RPMI8226 (cell line): ENCODE measurements at places on chromosomes 12 and 14.

GRCh38 chr14:94998685-94999084 is 158.6 kb downstream of the DICER1 start:
- DNase-seq, result no peak

- DNase-seq, result no peak
Observed at GRCh38 chr14:99757331-99758070, 35.7 kb upstream of the EML1 start.

GRCh38 chr12:86091681-86092080 is 164.5 kb downstream of the MGAT4C start:
- DNase-seq, result no peak

GRCh38 chr14:36069535-36069900 is 107.0 kb downstream of the PTCSC3 start:
- DNase-seq, result peak; percentile 47

DNA sequence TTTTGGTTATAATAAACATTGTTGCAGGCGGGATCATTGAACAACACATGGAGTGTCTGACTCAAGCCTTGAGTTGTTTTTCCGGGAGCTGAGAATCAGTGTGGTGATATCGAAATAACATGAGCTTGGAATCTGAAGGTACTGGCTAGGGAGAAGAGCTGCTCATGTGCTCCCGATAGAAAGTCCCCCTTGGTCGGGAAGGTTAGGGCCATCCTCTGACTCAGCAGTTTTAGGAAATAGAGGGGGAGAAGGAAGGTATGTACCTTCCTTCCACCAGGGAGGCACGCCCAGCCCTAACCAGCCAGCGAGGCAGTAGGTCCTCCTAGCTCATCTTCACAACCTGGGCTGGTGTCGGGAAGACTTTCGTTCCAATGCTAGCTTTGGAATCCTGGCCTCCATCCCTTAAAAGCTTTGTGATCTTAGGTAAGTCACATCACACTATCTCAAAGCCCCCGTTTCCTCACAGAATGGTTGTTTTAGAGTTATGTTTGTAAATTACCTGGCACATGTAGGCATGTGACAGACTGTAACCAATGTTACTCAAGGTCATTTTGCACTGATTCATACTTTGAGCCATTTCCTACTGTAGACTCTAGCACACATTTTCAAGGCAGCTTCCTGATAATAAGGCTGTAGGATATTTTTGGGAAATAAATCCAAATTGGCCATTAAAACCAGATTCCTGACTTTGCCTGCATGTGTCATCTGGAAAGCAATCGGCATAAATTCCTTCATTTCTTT is 1.9 kb upstream of the RAB35 start:
- DNase-seq, result no peak

DNA sequence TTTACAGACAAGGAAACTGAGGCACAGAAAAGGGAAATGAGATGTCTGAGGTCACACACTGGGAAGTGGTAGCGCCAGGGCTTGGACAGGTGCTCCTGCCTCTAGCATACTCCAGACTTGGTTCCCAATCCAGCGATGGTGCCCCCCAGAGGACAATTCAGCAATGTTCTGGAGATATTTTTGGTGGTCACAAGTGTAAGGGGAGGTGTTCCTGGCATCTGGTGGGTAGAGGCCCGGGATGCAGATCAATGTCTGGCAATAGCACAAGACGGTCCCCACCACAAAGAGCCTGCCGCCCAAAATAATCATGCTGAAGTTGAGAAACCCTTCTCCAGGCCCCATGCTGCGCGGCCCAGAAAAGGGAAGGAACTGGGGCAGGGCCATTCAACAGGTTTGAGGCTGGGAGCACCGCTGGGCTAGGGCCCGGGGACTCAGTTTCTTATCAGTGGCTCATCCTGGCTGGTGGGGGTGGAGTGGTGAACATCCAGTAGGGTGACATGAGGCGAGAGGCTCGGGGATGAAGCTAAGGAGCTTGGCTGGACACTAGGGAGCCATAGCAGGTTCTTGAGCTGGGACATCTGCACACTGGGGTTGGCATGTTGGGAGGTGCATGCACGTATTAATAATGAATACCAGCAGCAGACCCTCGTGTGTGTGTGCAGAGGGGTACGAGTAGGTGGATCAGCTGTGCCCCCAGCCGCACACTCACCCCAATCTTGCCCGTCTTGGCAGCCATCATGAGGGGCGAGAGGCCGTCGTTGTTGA is 35.1 kb downstream of the TRPV4 start:
- DNase-seq, result peak; percentile 36

- DNase-seq, result no peak
Observed at GRCh38 chr14:72699852-72700257, 194.0 kb downstream of the DPF3 start.

DNA sequence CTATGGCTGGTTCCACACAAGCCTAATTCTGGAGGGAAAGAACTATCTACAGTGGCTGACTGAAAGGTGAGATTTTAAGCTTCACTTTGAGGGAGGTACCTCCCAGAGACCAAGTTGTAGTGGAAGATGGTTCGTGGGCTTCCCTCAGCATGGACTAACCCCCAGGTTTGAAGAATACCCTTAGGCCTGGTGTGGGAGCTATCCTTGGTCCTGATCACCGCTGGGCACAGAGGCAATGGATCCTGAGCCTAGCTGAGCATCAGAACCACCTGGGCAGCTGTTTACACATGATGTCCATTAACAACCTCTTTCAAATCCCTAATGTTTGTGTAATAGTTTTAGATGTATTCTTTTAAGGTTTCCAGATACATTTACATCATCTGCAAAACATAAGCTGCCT is 10.3 kb downstream of the DAO start:
- DNase-seq, result peak; percentile 43

DNA sequence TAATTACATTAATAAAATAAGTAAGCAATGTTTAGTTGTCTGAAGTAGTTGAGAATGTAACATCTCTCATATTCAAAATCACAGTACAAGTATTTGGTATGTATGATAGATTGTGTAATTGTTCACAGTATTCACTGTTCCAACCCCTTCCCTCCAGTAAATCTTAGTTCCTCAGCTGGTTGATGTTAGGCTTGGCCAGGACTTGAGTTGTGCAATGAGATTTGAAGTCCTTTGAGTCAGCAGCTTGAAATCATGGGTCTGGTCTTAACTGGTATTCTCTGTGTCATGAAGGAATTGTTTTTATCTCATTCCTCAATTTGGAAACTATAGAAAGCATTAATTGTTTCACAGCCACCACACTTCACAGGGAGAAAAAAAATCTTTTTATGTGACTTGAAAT is 477.1 kb downstream of the FSCB start:
- no peak for DNase-seq

DNA sequence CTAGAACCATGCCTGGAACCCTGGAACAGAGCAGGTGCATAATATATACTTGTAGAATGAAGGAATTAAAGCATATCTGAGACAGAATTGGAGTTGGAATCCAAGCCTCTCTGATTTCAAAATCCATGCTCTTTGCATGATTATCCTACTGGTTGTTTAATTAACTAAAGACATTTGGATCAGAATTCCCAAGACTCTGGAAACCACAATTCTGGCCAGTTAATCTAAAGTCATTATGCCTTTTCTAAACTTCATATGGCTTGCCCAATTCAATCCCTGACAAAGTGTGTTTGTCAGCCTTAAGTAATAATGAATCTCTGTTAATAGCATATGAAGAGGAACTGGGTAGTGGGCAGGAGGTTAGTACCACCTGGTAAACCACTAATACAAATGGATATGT is 422.6 kb downstream of the ATP23 start:
- no peak for DNase-seq

DNA sequence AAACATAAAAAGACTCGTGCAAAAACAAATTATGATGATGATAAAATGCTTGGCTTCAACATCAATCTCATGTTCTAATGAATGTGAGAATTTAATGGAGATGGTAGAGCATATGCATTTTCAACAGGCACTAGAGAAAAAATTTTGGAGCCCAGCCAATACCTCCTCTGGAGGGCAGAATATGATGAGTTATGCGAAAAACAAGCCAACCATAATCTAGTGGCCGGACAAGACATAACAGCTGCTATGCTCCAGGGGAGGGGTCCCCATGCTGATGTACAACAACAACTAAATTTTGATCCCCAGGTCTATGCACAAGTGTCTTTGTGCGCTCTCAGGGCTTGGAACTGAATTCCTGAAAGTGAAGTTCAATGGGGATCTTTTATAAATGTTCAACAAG is 1197.5 kb downstream of the LRFN5 start:
- DNase-seq, result peak; percentile 43

DNA sequence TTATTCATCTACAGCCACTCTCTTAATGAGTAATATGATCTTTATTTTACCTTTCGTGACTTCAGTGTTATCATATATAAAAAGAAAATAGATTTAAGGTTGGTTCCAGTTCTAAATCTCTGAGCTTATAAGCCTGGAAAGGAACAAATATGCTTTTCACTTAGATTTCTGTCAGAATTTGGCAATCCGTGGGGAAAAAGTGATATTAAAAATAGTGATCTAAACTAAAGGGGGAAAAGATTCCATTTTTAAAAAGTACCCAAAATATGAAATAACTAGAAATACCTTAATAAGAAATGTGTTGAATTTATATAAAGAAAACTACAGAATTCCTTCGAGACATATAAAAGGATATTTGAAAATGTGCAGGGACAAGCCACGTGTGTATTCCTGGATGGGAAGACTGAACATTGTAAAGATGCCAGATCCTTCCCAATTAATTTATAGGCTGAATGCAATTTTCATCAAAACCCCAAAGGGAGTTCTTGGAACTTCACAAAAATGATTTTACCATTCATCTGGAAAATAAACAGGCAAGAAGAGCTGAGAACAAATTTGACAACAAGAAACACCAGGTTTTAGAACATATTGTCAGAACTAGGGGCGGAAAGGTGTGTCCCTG is 142.5 kb downstream of the EFCAB11 start:
- no peak for DNase-seq

- no peak for DNase-seq
Observed at GRCh38 chr12:26520109-26520508, 312.9 kb downstream of the ITPR2 start.

DNA sequence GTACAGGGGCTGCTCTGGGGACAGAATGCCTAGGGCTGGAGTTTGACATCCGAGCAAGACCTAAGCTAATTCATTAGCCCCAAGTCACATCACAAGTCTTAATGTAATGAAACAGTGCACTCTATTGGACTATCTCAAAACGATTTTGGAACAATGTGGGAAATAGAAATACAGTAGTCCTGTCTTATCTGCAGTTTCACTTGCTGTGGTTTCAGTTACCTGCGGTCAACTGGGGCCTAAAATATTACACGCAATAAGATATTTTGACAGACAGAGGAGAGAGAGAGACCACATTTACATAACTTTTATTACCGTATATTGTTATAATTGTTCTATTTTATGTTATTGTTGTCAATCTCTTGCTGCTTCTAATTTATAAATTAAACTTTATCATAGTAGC is 21.1 kb downstream of the MOAP1 start:
- peak; percentile 32 for DNase-seq

- DNase-seq, result peak; percentile 67
Observed at GRCh38 chr12:11765817-11766794, 116.6 kb downstream of the ETV6 start.

- DNase-seq, result peak; percentile 23
Observed at GRCh38 chr12:124626971-124627411, 59.6 kb upstream of the NCOR2 start.

GRCh38 chr14:54650959-54651351 is 84.0 kb downstream of the SAMD4A start:
- no peak for DNase-seq

DNA sequence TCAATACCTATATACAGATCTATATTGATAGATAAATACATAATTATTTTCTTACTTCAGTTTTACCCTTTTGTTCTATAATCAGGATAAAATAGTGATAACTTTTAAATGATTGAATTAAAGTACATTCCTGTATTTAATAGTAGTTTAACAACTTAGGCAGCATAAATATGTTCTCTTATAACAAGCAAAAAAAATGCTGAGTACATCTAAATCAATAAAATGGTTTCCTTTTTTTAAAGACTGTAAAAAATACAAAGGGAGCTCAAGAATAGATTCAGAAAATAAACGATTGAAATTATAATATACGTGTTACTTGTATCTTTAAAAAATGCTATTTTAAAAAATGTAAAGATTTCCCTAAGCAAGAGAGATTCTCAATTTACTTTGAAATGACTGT is 393.7 kb upstream of the TMEM132C start:
- DNase-seq, result no peak

DNA sequence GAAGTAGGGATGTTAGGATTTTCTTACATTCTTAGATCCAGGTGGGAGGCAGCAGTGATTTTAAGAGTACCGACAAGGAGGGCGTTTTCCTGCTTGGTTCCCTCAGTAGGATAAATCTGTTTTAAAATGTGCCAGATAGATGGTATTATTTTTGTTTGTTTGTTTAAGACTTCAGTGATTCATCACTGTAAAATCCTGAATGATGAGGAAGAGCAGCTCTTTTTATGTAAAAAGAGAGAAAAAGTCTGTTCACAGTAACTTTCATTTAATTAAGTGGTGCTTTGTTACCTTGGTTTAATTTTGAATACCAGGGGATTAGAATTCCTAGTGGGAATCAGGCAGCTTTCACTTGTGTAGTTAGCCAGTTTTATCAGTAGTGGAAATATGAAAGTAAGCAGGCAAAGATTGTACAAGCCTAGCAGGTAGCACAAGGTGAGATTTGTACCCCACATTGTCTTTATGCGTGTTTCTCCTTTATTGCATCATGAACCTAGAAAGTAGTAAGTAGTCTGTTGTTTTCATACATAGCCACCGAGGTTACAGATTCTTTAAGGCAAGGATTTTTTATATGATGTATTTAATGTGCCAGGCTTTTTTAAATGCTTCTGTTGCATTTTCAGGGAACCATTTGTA is 349.6 kb downstream of the CCDC91 start:
- DNase-seq, result no peak

DNA sequence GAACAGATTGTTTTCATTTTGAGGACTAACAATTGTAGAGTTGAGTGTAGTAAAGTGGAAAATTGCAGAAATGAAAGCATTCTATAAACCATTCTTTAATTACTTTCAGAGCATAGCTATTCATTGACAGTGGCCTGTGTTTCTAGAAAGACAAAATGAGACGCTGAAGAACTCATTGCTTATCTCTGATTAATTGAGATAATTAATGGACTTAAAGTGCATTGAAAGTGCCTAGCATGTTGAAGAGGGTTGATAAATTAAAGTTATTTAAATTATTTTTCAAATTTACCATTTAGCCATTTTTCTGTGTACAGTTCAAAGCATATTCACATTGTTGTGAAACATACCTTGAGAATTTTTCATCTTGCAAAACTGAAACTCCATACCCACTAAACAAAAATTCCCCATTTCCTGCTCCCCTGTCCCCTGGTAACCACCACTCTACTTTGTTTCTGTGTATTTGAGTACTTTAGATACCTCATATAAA is 57.4 kb downstream of the DAAM1 start:
- DNase-seq, result no peak

DNA sequence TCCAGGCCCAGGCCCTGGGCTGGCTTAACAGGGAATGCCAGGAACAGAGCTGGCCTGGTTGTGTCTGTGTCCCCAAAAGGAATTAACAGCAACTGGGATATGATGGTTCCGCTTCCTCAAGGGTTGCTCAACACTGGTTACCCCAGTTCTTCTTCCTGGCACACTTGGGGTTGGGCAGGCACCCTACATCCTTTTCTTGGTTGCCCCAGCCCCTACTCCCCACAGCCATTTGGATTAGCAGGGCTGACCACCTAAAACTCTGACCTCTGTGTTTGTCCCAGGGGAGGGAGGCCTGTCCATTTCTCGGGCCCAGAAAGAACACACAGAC is 30.8 kb downstream of the NCKAP5L start:
- DNase-seq, result no peak
